NCI-H82 (cell line): ENCODE measurements at places on chromosomes 3 and 15.

DNA sequence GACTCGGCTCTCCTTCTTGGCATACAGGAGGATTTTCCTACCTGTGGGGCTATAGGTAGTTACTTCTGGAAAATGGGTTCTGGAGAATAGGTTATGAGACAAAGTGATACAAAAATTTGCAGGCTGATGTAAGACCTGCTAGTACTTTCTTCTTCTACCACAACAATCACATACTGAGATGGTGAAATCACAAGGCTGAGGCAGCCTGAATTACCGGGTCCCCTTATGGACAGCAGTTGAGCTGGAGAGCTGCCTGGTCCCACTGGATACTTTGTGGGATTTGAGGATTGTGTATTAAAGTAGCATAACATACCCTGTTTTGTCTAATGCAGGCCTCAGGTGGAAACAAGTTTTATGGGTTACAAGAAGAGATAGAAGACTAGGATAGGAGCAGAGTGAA lies 86.5 kb upstream of the FAM98B start:
- no peak for DNase-seq

- DNase-seq = peak; percentile 38
These were observed 6.0 kb downstream of the PLCL2 start for GRCh38 chr3:16890597-16891333.

GRCh38 chr3:145079436-145079835 lies 1081.5 kb downstream of the PLOD2 start:
- no peak for DNase-seq

- no peak for DNase-seq
These were observed 52.1 kb downstream of the GATM start for GRCh38 chr15:45326280-45326679.

DNA sequence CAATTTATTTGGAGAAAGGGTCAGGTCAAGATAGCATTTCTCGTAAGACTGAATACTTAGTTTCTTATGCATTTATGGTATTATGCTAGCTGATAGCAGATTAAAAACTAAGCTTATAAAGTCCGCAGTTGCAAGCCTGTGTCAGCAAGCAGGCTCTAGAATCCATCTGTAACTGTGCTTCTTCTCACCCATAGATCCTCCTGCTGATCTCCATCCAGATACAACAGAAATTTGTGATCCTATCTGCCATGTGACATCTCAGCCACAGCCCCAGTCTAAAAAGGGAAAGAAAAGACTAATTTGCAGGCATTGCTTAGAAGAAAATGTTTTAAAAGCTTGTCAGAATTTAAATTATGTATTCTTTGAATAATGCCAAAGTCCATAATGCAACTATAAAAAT lies 265.4 kb upstream of the CCDC54 start:
- DNase-seq = peak; percentile 56

GRCh38 chr3:62727536-62727935 lies 147.7 kb downstream of the CADPS start:
- no peak for DNase-seq

- no peak for DNase-seq
These were observed 81.2 kb downstream of the ANP32A start for GRCh38 chr15:68739390-68740080.

DNA sequence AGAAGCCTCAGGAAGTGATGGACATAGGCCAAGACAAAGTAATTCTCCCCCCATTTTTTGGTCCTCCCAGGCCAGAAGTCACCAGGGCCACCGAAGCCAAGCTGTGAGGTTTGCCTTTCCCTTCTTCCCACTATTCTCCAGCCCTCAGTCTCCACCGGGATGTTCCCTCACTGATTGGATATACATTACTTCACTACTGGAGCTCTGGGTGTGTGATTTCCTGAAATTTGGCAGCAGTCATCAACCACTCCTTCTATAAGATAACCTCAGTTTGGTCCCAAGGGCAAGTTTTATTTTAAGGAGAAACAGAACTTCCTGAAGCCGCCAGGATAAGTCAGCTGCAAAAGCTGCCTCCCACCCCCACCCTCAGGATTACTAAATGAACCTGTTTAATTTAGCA lies 11.3 kb downstream of the SLCO2A1 start:
- no peak for DNase-seq

- DNase-seq = no peak
These were observed 48.9 kb upstream of the CPNE4 start for GRCh38 chr3:132083583-132084279.

GRCh38 chr3:129890125-129890524 lies 3.4 kb downstream of the TMCC1 start:
- peak; percentile 64 for DNase-seq

GRCh38 chr15:89462198-89462912 lies 34.0 kb downstream of the RHCG start:
- peak; percentile 96 for DNase-seq

- DNase-seq = no peak
These were observed 470.2 kb upstream of the TPRG1 start for GRCh38 chr3:188701485-188701969.

- DNase-seq = no peak
These were observed 137.1 kb upstream of the WNT5A start for GRCh38 chr3:55624238-55624637.

DNA sequence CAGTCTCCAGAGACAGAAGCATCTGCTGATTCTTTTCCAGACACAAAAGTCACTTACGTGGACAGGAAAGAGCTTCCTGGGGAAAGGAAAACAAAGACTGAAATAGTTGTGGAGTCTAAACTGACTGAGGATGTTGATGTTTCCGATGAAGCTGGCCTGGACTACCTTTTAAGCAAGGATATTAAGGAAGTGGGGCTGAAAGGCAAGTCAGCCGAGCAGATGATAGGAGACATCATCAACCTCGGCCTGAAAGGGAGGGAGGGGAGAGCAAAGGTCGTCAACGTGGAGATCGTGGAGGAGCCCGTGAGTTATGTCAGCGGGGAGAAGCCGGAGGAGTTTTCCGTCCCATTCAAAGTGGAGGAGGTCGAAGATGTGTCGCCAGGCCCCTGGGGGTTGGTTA lies 25.4 kb downstream of the SYNM start:
- no peak for DNase-seq

DNA sequence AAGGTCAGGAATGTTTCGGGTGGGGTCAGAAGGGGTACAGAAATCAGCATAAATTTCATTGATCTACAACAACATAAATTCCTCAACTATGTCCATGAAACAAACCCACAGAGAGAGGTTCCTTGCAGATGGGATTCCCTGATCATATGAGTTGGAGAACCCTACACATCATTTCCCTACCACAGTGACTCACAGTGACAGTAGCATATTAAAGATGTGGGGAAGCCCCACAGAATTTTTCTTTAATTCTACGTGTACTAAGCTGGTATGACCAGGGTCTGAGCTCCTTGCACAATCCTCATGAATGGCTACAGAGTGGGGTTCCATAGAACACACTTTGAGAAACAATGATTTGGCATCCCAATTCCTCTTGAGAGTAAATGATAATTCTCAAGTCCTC lies 116.9 kb upstream of the RAD18 start:
- no peak for DNase-seq

DNA sequence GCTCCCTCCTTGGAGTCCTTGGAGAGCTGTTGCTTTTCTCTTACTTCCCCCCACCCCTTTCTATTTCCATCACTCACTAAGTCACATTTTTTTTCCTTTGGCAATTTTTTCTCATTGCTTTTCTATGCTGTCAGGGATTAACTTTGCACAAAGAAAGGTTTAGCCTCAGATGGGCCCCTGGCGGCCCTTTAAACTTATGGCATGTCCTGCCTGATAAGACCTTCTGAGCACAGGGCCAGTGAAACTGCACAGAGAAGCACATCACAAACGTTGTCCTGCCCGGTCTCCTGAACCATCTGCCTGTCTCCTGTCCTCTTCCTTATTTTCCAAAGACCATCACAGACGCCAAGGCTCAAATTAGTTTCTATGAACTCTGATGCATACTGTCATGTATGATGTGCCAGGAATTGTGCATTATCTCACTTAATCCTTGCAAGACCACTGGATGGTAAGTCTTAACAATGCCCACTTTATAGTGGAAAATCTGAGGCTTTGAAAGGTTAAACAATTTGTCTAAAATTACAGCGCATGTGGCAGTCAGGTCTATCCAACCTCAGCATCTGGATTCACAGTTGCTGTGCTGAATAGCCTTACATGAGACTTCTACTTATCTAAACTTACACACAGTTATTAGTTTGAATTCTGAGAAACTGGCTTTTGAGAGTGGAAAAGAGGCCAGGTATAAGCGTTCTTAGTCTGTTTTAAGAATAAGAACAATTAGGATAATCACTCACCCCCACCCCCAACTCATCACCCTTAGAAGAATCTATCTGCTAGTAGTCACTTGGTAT lies 648.1 kb downstream of the NTRK3 start:
- DNase-seq = no peak

GRCh38 chr15:58306591-58307312 lies 125.0 kb upstream of the LIPC start:
- DNase-seq = no peak

GRCh38 chr3:33665294-33665693 lies 52.8 kb downstream of the CLASP2 start:
- DNase-seq = no peak

GRCh38 chr3:109072194-109072593 lies 45.7 kb downstream of the MORC1 start:
- DNase-seq = no peak

GRCh38 chr3:132638706-132639105 lies 20.9 kb downstream of the ACAD11 start:
- peak; percentile 30 for DNase-seq

DNA sequence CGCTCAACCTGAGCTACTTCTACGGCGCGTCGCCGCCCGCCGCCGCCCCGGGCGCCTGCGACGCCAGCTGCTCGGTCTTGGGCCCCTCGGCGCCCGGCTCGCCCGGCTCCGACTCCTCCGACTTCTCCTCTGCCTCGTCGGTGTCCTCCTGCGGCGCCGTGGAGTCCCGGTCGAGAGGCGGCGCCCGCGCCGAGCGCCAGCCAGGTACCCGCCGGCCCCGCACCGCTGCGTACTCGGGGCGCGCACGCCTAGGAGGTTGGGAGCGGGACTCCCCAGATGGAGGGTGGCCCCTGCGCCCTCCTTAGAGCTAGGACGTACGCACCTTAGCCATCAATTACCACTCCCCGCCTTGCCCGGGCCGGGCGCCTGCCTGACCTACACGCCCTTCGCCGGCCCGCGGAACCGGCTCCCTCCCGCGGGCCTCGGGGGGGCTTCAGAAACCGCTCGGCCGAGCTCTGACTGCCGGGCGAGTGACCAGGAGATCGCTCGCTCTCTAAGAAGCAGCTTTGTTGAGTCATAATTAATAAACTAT lies 466 bp downstream of the NFKBIZ start:
- peak; percentile 80 for DNase-seq
